ENCODE measurements at places on chromosomes 1 and 21.

GRCh38 chr1:24762133-24762676, 17.0 kb downstream of the CLIC4 start:
- no peak for DNase-seq

DNA sequence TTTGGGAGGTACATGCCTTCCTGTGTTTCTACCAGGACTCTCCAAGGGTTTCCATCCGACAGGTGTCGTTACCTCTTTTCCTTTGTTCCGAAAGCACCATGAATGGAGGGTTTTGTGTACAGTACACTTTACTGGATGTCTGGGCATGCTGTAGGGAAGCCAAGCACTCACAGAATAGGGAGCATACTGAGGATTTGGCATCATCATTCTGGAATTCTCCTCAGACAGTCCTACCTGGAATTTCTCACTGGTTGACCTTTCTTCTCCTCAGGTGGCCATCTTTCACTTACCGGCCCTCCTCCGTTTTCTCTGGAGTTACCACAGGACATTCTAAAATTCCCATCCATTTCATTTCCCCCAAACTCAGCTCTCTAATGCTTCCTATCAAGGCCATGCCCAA, 5.9 kb upstream of the MPL start:
- no peak for DNase-seq

GRCh38 chr1:2287649-2288048, 59.5 kb downstream of the SKI start:
- DNase-seq = no peak

GRCh38 chr21:33230545-33231324, 997 bp downstream of the IFNAR2 start:
- DNase-seq = peak; percentile 76

GRCh38 chr1:239711768-239712167, 325.4 kb downstream of the CHRM3 start:
- DNase-seq = no peak

- DNase-seq = no peak
Observed at GRCh38 chr1:47593598-47594285, 155.9 kb downstream of the FOXD2 start.

DNA sequence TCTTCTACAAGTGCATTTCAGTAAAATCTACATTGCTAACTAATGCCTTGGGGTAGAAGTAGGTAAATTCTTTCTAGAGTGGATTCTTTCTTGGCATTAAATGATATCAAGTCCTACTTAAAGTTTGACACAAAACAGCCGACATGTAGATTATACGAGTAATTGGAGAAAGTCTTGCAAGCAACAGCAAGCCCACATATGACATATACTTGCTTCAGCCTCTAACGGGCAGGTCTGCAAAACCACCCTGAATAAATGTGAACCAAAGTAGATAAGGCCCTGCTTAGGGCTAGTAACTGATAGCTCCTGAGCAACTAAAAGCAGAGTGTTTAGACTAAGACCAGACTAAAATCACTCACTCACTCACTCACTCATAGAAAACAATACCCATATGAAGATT, 203.2 kb downstream of the LTN1 start:
- no peak for DNase-seq

- no peak for DNase-seq
Observed at GRCh38 chr1:67890857-67891256, 57.6 kb upstream of the GNG12 start.

GRCh38 chr1:26045722-26046245, at the start of gene SLC30A2:
Gene SLC30A2 (minus strand): TSS chr1:26046118. CDS start chr1:26045896, 222 bp downstream.
- no peak for DNase-seq

DNA sequence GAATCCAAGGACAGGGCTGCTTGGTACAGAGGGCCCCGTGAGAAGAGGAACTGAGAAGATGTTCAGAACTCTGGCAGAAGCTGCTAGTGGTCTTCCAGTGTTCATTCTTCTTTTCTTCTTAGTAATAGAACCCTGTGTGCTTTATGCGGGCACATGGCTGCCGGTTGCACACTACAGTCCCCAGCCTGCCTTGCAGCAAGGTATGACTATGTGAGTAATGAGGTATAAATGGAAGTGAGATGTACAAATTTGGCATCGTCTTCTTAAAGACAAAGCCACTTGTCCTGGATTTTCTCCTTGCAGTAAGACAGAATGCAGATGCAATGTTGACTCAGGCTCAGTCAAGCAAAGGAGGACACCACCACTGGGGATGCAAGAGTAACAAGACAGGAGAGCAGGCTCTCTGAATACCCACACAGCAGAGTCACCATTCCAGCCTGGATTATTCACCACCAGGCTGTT, 15.0 kb upstream of the ATP1B1 start:
- no peak for DNase-seq

DNA sequence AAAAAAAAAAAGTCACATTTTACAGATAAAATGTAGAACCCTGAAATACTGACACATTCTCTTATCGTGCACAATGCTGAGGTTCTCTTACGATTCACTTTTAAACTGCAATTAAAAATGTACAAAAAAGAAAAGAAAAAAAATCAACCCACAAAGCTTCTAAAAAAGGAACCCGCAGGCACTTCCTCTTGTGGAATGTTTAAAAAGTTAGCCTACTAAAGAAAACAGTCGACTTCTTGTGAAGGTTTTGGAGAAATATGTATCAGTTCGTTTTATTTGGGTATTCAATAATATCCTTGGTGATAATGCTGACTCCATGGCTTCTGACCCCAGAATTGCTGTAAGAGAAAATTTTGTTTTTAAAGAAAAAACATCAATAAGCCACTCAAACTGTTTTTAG, 10.2 kb downstream of the HNRNPU start:
- no peak for DNase-seq

GRCh38 chr1:20921285-20921684, 134.2 kb upstream of the HP1BP3 start:
- no peak for DNase-seq

DNA sequence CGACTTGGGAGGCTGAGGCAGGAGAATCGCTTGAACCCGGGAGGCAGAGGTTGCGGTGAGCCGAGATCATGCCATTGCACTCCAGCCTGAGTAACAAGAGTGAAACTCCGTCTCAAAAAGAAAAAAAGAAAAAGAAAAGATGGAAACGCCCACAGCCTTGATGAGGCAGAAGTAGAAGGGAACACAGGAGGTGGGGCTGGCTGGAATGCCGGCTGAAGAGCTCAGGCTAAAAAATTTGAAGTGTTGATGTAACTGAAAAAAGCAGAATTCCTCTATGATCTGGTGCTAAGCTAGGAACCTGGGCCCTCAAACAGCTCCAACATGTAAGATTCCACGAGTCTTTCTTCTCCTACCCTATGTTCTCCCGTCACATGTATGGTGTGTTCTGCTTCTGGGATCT, 53.6 kb downstream of the SLC66A1 start:
- no peak for DNase-seq

DNA sequence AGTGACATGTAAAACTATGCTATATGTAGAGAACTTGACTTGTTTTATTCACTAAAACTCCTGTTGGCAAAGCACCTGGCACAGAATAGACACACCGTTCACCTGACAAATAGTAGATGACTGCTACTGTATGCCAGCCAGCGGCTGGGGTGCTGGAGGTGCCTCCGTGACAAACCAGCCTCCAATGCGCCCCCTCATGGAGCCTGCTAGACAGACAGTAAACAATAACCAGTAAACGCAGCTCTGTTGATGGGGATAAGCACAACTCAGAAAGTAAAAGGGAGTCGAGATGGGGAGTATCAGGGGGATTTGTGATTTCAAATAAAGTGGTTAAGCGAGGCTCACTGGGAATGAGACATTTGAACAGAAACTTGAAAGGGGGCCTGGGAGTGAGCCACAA, 107.2 kb downstream of the PRDM2 start:
- no peak for DNase-seq

DNA sequence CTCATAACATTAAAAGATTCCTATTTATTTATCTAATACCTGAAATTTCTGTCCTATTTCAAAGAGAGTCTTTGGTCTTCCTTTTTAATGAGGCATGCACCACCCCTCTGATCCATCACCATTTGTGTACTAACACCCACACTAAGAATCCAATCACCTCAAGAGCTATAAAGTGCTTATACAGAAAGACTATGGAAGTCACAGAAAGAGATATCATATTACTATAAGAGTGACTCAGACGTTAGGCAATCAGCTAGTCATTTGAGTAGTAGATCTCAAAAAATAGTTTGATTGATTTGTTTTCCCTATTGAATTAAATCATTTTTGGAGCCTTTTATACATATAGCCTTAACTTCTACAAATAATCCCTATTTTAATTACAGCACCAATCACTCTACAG, 46.1 kb downstream of the NME7 start:
- DNase-seq = no peak

DNA sequence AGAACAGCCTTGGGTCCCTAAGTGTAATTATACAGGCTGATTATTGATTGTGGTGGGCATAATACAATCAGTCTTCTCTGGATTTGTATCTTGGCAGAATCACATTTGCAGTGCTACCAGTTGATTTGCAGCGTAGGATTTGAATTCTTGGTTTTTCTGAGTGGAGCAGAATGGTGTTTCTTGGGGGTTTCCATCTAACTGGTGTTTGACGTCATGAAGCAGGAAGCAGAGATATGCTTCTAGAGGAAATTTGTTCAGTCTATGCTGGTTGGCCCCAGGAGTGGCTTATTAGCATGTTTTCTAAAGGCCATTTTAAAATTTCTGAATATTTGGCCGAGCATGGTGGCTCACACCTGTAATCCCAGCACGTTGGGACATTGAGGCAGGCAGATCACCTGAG, 3.4 kb downstream of the CTTNBP2NL start:
- DNase-seq = no peak

DNA sequence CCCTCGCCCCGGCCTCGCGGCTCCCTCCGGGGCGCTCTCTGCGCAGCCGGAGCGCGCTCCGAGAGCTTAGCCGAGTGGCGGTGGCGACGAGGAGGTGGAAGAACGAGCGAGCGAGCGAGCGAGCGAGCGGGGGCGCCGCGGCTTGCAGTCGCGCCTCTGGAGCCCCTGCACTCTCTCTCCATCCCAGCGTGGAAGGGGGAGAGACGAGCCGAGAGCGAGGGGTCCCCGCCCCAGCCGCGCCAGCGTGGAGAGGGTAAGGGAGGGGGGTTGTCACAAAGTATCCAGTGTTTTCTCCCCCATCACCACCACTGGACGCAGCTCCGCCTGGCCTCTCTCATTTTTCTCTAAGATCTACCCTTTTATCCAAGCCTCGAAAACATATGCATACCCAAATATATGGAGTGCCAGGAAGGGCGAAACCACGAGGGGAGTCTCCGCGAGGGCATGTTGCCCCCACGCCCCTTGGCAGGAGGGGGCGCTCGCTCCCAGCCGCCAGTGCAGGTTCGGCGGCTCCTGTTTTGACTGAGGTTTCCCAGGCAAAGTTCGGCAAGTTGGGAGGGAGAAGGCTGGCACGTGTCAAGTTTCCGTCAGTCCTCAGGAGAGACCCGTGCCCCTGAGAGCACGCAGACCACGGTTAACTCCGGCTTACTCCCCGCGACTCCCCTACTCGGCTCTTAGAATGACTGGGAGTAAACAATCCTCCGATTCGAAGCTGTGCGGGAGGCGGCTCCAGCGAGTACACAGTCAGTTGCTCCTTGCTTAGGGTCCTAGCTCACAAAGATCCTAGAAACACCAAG, 569 bp upstream of the DAB1 start:
- DNase-seq = no peak

- DNase-seq = no peak
Observed at GRCh38 chr1:230509281-230509977, 83.3 kb upstream of the PGBD5 start.

DNA sequence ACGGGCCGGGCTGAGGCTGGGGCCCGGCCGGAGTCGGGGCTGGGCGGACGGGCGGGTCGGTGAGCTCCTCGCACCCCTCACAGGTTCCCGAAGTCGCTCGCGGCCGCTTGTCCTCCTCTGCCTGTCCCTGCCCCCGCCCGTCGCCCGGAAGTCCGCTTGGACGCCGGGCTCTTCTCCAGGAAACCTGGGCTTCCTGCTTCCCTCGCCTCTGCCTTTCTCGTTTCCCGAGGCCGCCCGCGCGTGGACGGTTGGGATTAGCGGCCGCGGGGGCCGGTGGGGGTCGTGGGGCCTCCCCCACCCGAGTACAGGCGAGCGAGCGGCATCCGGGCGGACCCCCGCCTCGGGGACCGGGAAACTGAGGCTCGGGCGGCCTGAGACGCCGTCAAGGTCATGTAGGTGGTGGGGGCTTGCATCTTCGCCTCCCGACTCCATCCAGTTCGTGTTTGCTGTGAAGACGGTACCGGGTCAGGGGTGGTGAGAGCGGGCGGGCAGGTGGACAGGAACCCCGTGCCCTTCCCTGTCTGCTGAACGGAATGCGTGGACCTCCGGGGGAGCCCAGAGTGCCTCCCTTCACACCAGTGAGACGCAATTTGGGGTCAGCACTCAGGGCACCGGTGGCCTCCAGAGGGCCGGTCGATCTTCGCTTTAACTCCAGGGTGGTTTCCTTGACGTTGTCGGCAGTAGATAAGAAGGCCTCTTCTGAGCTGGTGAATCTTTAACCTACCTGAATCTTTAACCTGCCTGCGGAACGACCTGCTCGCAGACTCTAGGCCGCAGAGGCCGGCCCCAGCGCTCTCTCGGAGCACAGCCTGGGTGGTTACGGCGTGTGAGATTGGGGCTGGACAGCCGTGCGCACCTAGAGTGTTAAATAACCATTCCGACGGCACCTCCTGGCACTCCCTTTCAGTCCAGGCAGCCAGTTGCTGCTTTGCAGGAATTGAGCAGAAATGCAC, 686 bp downstream of the ARF1 start:
- peak; percentile 47 for DNase-seq
